ENCODE measurements at places on chromosomes 2 and 18. TPM values are rescaled to one million over a fixed set of nuclear protein-coding genes. Genes with fewer than 3 reads are reported as not detected.

VAMP5 gene
- total RNA-seq: 186 TPM

MAP3K19 gene
- not detected for total RNA-seq

CYP1B1 gene
- total RNA-seq: not detected

ANKRD23 gene
- 2.4 TPM for total RNA-seq

TUBA3E gene
- not detected for total RNA-seq

NEU2 gene
- not detected for total RNA-seq

ASB18 gene
- total RNA-seq: not detected

ITGA4 gene
- 2.8 TPM for total RNA-seq

SAG gene
- total RNA-seq: not detected

DNA sequence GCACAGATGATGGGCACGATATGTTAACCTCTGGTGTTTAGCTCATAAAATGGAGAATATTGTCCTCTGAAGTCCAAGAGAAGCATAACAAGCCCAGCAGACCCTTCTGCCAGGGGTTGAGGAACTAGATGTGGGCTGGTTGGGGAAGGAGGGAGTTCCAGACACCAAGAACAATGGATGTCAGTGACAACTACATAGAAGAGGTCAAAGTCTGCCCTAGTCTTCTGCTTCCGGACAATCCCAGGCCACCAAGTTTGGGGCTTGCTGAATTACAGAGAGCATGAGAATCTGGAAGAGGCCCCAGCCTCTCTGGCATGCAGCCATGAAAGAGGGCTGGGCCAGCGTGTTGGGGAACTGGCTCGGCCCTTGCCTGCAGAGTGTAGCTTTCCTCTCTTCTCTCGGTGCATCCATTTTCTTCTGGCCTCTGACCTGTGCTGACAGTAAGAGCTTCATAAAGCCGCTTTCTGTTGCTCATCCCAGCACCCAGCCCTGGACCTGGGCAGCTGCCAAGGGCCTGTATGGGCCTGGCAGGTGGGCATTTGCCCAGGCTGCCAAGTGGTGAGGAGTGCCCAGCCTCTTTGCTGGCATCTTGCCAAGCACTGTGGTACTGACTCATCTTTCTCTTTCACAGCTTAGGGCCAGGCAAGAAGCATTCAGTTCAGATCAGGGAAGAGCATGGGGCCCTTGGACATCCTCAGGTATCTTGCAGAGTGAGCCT, 14.6 kb upstream of the LAPTM4A start:
- no peaks in the 10 kb centered on the region for H3K4me1 ChIP-seq
- H3K27me3 ChIP-seq: no peaks in the 10 kb centered on the region
- H3K27ac ChIP-seq: no peak overlapping the region
- H3K36me3 ChIP-seq: no peaks in the 10 kb centered on the region
- DNase-seq: peak; percentile 35
- H3K4me3 ChIP-seq: no peak overlapping the region

- no peak for DNase-seq
- no peak overlapping the region for H3K27ac ChIP-seq
- H3K36me3 ChIP-seq: no peaks in the 10 kb centered on the region
Measured at GRCh38 chr2:191661097-191661924, 16.6 kb upstream of the NABP1 start.

GRCh38 chr2:3298191-3298590, 79.4 kb downstream of the EIPR1 start:
- H3K36me3 ChIP-seq: no peaks in the 10 kb centered on the region
- DNase-seq: no peak
- no peak overlapping the region for H3K27ac ChIP-seq
- H3K4me3 ChIP-seq: no peak overlapping the region
- peaks cover under 1% of the 10 kb centered on the region for H3K4me1 ChIP-seq

DNA sequence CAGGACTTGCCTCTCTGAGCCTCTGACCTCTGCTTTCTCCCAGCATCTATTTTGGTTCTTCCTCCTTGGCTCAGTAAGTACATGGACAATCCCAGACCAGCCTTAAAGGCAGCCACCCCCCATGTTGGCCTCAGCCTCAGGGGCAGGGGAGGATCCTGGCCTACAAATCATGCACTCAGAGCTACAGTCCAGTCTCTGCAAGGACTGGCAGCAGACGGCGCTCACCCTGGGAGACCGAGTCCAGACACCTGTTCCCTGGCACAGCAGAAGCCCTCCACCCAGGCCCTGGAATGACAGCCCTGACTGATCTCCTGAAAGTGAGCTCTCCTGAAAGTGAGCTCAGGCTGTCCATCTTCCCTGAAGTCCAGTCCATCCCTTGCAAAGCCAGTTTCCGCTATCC, 25.7 kb upstream of the PTPN4 start:
- no peaks in the 10 kb centered on the region for H3K36me3 ChIP-seq
- H3K27ac ChIP-seq: no peak overlapping the region
- H3K4me3 ChIP-seq: no peak overlapping the region
- H3K27me3 ChIP-seq: peaks cover 13% of the 10 kb centered on the region

DNA sequence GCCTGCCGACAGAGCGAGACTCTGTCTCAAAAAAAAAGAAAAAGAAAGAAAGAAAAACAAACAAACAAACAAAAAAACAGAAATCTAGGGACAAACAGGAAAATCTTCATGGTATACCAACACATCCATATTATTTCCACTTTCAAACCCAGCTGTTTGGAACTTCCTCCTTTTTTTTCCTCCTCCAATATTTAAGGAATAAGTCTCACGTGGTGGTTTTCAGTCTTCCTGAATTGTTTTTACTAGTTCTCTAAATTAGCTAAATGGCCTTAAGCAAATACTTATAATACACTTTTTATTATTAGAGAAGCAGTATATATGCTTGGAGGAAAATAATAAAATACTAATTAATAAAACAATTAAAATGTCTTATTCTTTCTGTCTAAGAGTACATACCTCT, 48.7 kb upstream of the GLS start:
- H3K4me1 ChIP-seq: peaks cover 13% of the 10 kb centered on the region
- no peak overlapping the region for H3K4me3 ChIP-seq
- H3K27me3 ChIP-seq: no peaks in the 10 kb centered on the region
- no peaks in the 10 kb centered on the region for H3K36me3 ChIP-seq
- no peak for DNase-seq
- H3K27ac ChIP-seq: no peak overlapping the region

- no peaks in the 10 kb centered on the region for H3K27me3 ChIP-seq
- H3K27ac ChIP-seq: no peak overlapping the region
- no peaks in the 10 kb centered on the region for H3K4me1 ChIP-seq
- no peak overlapping the region for H3K4me3 ChIP-seq
Measured at GRCh38 chr18:9960258-9960904, 46.6 kb downstream of the VAPA start.

DNA sequence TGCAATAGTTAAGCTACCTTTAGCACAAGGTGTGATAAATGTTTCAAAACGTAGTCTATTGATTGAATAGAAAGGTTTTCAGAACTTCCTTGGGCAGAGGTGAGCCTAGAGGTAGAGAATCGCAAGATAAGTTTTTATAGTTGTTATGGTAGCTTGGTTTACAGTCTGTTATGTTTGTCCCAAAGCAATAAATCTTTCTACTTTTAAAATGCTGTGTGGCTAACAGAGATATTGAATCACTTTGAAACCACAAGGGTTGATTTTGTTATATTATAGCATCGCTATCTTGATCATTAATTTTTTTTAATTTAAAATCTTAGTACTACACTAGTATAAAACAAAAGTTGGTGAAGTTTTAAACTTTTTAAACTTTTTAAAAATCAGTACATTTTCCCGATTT, 126.7 kb downstream of the TMEM182 start:
- H3K4me1 ChIP-seq: no peaks in the 10 kb centered on the region
- no peak for DNase-seq
- H3K27me3 ChIP-seq: no peaks in the 10 kb centered on the region
- no peak overlapping the region for H3K4me3 ChIP-seq
- no peak overlapping the region for H3K27ac ChIP-seq
- H3K36me3 ChIP-seq: no peaks in the 10 kb centered on the region

DNA sequence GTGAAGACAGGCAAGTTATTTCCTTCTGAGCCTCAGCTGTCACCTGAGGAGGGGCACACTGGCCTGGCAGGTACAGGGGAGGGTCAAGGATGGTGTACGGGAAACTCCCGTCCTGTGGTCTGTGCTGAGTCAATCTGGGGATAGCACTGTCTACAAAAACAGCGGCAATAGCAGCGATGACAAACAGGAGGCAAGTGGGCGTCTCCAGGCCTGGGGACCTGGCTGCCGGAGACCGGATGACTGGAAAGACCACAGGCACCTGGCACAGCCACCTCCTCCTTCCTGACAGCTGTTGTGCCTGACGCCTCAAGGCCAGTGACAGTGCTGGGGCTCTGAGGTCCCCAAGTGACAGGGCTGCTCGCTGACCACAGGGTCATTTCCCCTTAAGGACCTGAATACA, 202.1 kb upstream of the HS6ST1 start:
- DNase-seq: no peak
- H3K27me3 ChIP-seq: no peaks in the 10 kb centered on the region
- H3K36me3 ChIP-seq: no peaks in the 10 kb centered on the region
- no peak overlapping the region for H3K4me3 ChIP-seq
- peaks cover 11% of the 10 kb centered on the region for H3K4me1 ChIP-seq

GRCh38 chr2:19046986-19047780, 311.2 kb downstream of the OSR1 start:
- H3K4me1 ChIP-seq: no peaks in the 10 kb centered on the region
- no peaks in the 10 kb centered on the region for H3K27me3 ChIP-seq
- no peak overlapping the region for H3K4me3 ChIP-seq
- no peak overlapping the region for H3K27ac ChIP-seq

DNA sequence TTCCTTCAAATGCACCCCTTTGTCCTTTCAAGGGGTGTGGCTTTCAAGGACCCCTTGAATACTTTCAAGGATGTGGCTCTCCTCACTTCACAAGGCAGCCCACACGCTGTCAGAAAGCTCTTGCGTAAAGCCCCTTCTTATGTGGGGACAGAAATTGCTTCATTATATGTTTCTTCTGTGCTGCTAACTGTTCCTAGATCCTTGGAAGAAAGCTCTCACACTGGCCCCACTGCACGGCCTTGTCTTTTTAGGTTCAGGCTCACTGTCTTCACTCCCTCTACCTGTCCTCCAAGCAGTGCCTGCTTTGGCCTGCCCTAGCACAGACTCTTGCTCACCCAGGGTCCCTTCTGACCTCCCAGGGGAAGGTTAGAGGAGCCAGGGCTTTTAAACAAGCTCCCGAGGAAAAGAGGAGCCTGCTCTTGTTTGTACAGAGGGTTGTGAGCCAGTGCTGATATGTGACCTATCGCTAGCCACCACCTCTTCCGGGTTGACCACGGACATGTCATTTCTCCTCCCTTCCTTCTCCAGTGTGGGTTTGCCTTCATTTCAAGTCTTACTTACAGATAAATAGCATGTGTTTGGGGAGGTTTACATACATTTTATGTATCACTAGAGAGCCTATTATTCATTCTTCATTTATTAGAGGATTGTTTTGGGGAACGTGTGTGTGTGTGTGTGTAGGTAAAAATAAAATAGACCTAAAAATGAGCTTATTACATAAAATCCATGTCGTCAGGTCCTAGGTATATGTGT, 94.7 kb downstream of the RTN4 start:
- H3K4me3 ChIP-seq: no peak overlapping the region
- no peak overlapping the region for H3K27ac ChIP-seq
- no peak for DNase-seq
- H3K4me1 ChIP-seq: peaks cover 10% of the 10 kb centered on the region
- H3K27me3 ChIP-seq: no peaks in the 10 kb centered on the region

GRCh38 chr2:73852020-73852419, 23.3 kb downstream of the STAMBP start:
- peak; percentile 75 for DNase-seq
- peaks cover 9% of the 10 kb centered on the region for H3K4me1 ChIP-seq
- H3K4me3 ChIP-seq: no peak overlapping the region
- H3K27me3 ChIP-seq: no peaks in the 10 kb centered on the region

DNA sequence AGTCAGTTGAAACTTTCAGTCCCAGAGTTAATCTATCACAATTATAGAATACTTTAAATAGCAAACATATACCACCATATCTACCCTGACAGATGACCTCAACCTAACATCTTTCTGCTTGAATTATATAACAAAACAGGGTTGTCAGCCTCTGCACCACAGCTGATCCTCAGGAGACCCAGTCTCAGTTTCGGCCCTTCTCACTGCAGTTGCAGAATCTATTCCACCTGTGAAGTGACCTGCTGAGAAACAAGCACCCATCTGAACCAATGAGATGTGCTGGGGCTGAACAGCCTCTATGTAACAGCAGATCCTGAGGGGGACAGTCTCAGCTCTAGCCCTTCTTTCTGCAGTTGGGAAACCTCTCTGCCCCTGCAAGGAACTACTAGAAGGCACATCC, 567.6 kb downstream of the KCNJ3 start:
- no peak for DNase-seq
- no peak overlapping the region for H3K27ac ChIP-seq
- H3K27me3 ChIP-seq: no peaks in the 10 kb centered on the region
- H3K36me3 ChIP-seq: no peaks in the 10 kb centered on the region
- H3K4me3 ChIP-seq: no peak overlapping the region
- H3K4me1 ChIP-seq: no peaks in the 10 kb centered on the region

GRCh38 chr2:20471148-20471547, 24.3 kb downstream of the RHOB start:
- H3K27ac ChIP-seq: no peak overlapping the region
- DNase-seq: no peak
- H3K27me3 ChIP-seq: no peaks in the 10 kb centered on the region
- no peaks in the 10 kb centered on the region for H3K36me3 ChIP-seq
- H3K4me1 ChIP-seq: peaks cover 4% of the 10 kb centered on the region

DNA sequence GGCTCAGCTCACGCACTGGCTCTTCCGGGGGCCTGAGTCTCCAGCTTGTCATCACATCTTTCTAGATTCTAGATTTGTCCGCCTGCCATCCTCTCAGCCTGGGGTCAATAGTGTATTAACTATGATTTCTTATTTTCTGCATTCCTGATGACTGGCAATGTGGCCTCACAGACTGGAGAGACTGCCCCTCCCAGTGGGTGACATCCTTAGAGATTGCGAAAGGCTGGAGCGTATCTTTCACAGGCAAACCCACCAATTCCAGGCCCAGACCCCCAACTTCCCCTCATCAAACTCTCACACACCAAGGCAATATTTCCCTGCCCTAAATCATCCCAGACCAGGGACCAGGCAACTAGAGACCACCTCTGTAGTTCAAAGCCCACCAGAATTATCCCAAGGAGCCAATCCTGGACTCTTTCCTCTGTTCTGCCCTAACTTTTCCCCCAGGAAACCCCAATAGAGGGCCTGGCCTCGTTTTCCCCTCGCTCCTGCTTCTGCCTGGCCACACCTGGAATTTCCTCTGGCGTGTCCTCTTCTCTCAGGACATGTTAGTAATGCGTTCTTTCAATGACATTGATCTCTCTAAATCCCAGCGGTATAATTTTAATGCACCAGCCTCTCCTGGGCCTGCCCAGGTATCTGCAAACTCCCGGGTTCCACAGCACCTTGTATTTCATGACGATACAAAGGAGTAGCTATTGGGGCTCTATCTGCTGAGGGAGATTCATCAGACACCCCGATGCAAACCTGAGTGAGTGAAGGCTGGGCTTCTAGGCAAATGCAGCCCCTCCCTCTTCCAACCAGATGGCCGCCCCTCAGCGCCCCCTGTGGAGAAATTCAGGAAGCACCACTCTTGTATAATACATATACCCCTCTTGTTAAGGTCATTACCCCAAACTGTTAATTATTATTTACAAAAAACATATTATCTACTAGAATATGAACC, 2.4 kb upstream of the KCNF1 start:
- no peak overlapping the region for H3K4me3 ChIP-seq
- H3K27ac ChIP-seq: no peak overlapping the region
- H3K27me3 ChIP-seq: peaks cover 27% of the 10 kb centered on the region
- H3K4me1 ChIP-seq: peaks cover 5% of the 10 kb centered on the region
- peak; percentile 25 for DNase-seq

Data from endothelial cell of umbilical vein (primary cell).